ENCODE measurements at places on chromosomes 12 and 14.

GRCh38 chr12:29794862-29795261 lies 11.1 kb upstream of the TMTC1 start:
- no peak for DNase-seq

DNA sequence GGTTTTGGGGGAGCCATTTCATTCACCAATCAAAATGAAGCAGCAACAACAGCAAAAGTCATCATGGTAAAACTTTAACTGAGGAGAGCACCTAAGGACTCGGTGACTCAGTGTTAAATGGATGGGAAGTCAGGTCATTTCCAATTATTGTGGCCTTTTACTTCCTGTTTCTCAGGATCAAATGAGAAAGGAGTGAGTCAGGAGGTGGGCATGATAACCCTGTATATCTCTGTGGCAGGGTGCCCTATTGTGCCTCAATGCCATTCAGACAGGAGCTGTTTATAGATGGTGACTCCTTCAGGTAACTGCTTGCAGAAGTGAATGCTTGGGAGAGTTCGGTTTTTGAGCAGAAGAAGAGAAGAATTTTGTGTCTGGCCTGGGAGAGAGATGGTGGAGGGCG lies 135.5 kb upstream of the CPM start:
- DNase-seq, result peak; percentile 95

- no peak for DNase-seq
These were observed 4.6 kb upstream of the RPL6 start for GRCh38 chr12:112413855-112414625.

GRCh38 chr12:108357834-108358579 lies 18.9 kb upstream of the CMKLR1 start:
- no peak for DNase-seq

GRCh38 chr12:16669756-16670155 lies 63.8 kb upstream of the LMO3 start:
- no peak for DNase-seq

DNA sequence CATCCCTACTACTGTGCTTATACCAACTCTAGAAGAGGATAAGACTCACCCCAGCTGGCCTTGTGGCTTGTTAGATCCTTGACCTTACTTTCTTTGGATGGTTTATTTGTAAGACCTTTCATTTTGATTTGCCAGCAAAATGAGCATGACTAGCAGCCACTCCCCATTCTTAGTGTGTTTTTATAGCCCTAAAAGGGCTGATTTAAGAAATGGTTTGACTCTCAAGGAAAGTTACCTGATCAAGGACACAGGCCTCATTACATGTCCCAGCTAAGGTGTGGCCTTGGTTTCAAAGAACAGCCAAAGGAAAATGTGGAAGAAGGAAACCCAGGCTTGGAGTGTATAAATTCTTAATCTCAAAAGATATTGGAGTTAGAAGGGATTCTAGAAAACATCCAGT lies 41.4 kb downstream of the SLC17A8 start:
- no peak for DNase-seq

- DNase-seq, result no peak
These were observed 26.8 kb downstream of the FLVCR2 start for GRCh38 chr14:75604979-75605851.

DNA sequence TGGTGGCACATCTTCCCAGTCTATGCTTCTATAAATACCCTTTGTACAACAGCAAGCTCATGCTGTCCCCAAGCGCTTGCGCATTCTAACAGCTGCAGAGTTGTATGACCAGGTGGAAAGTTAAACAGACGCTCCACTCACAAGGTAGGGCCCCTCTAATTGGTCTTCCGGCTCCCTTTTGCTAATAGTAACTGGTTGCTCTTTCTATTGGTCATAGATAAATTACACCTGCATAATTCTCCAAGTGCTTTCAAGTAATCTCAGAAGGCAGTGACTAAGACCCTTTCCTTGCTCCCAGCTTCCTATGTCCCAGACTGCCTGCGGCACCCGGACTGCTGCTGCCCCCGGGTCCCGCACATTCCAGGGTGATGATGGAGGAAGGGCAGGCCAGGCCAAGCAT lies 6.1 kb upstream of the TSPAN9 start:
- DNase-seq, result no peak

DNA sequence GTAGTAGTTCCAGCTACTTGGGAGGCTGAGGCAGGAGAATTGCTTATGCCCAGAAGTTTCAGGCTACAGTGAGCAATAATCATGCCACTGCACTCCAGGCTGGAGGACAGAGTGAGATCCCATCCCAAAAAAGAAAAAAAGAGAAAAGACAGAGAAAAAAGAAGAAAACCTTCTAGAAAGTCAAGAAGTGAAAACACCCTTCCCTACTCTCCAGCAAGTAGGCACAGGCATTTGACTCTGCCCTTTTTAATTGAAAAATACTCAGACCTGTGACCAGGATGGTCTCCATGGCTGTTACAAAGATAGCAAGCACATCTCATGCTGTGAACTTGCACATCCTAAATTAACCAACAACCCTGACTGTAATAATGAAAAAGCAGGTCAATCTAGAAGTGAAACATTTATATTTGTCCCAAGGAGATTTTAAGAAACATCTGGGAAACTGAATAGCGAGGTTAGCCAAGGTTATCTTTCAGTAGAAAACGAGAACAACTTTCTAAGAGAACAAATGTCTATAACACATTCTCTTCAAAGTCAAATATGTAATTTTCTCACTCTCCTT lies 2.0 kb downstream of the TMTC1 start:
- DNase-seq, result no peak

DNA sequence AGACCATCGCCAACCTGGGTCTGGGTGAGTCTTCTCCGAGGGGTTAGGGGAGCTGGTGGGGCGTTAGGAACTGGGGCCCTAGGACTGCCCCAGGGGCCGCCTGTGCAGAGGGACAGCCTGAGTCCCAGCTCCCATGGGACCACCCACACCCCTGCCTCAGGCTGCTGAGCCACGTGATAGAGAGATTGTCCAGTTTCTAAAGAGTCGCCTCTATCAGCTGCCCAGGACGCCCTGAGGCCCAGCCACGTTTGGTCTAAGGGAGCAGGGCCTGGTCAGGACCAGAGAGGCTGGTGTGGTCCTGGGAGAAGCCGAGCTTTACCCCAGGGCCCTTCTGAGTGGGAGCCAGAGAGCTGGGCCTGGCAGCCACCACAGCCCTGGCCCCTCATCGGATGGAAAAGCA lies 107.1 kb downstream of the LGMN start:
- DNase-seq, result no peak

DNA sequence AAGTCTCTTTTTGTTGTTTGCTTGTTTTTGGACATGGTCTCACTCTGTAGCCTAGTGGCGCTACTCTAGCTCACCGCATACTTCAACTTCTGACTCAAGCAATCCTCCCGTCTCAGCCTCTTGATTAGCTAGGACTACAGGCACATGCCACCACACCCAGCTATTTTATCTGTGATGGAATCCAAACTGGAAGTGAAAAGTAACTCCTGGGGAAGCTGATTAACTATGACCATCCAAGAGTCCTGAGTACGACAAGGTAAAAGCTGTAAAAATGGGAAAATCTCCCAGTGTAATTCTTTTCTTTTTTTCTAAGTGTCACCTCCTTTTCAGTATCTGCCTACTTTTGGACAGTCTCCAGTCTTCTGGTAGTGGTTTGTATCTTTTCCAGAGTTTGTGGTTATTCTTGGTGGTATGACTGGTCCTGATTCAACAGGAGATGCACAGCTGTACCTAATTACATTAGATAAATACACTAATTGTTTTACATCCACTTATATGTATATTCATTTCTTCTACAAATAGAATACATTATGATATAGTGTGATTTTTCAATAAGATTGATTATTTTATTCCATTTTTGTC lies 97.8 kb downstream of the SLC6A15 start:
- DNase-seq, result no peak

- DNase-seq, result peak; percentile 6
These were observed 625 bp downstream of the ANGEL1 start for GRCh38 chr14:76812093-76812421.

- no peak for DNase-seq
These were observed 248.3 kb upstream of the LRIG3 start for GRCh38 chr12:59168647-59169046.

GRCh38 chr12:572532-572899 lies 90.7 kb downstream of the NINJ2 start:
- peak; percentile 16 for DNase-seq

DNA sequence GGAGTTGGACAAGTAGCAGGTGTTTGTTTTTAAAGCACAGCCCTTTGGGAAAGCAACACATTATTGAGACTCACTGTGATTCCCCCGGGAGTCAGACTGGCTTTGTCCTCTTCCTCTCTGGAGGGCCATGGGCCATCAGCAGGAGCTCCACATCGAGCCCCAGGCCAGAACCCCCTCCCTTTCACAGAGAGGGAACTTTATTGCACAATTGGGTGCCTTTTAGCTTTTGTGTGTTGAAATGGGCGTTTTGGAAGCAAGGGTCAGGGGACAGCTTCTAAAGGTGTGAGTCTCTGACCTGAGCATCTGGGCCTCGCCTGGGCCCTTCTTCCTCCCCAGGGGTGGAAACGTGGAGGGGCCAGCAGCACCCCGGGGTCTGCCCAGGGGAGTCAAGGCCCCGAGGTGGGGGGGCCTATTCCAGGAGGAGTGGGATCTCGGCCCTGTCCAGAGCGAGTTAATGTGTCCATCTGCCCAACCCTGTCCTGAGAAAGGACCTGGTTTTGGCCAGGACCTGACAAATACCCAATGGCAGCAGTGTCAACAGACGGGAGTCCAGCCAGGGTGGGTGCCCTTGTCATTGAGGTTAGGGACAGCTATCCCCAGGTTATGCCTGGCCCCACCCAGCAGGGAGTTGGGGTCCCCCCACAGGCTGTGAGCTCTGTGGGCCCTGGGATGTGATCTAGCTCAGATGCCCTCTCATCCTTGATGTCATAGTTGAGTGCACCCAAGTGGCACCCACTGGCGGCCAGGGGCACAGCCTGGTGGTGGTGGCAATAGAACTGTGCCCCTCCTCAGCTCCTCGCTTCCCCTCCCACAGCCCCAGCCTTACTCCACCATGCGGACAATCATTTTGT lies 37.1 kb downstream of the SLC8B1 start:
- no peak for DNase-seq

DNA sequence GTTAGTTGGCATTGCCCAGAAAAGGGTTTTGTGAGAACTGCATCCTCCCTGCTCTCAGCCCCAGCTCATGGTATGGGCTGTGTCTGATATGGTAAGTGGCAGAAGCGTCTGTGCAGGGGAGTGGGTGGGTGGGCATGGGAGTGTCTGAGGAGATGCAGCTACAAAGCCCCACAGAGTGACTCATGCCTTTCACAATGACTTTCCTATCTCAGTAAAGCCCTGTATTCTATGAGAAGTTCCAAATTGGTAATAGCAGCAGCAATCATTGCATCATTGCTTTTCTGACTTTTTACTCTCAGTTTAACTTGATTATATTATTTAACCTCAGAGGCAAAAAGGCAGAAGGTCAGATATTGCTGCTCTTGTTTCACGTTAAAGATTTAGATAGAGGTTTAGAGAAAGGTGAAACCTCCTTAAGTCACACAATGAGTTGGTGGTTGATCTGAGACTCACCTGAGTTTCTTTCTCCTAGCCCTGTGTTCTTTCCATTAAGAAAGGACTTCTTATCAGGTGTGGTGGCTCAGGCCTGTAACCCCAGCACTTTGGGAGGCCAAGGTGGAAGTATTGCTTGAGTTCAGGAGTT lies 171.7 kb downstream of the SLC5A8 start:
- DNase-seq, result no peak

DNA sequence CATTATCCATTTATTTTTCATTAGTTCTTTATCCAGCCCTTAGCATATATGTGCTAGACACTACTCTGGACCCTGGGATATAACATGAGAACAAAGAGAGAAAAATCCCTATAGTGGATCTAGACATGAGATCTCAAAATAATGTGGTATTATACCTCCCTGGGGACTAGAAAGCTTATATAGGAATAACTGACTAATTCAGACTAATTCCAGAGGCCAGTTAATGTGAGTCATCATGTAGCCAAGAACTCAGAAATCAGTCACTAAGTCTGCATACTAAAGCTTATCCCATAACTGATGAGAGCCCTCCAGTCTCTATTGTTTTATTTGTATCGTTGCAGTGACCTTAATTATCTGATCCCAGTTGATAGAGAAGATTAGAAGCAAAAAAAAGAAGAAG lies 267.1 kb upstream of the RGS6 start:
- no peak for DNase-seq

DNA sequence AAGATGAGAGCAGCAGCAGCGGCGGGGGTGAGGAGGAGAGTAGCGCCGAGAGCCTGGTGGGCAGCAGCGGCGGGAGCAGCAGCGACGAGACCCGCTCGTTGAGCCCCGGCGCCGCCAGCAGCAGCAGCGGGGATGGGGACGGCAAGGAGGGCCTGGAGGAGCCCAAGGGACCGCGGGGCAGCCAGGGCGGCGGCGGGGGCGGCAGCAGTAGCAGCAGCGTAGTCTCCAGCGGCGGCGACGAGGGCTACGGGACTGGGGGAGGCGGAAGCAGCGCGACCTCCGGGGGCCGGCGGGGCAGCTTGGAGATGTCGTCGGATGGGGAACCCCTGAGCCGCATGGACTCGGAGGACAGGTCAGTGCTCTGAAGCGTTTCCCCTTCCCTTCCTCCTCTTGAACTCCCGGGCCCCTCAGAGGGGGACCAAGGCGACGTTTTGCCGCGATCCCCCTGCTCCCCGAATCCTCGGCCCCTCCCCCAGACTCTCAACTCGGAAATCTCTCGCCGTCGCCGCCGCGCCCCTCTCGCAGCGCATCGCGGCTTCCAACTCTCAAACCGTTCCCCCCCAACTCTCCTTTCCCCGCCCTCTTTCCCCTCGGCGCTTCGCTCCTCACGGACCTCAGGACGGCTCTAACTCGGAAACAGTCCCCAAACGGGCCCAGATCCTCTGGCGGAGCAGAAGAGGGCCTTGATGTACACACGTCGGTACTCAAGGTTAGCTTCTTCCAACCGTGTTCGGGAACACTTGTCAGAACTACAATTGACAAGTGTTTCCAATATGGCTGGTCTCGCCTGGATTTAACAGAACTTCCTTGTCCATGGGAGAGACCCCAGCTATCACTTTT lies 947 bp downstream of the AEBP2 start:
- DNase-seq, result peak; percentile 49

DNA sequence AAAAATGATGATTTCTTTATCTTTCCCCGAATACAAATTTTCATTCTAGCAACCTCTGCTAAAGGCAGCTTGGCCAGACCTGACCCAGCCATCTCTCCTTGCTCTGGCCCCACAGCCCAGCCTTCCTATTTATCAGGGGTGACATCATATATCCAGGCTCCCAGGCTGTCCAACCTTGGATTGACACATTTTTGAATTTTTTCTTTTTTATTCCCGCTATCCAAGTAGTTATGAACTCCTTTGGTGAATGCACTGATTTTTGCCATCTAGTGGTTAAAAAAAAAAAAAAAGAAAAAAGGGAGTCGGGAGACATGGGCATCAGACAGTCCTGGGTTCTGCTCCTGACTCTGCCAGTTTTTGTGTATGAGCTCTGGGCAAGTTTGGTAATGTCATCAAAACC lies 120.5 kb downstream of the PTPN11 start:
- no peak for DNase-seq

DNA sequence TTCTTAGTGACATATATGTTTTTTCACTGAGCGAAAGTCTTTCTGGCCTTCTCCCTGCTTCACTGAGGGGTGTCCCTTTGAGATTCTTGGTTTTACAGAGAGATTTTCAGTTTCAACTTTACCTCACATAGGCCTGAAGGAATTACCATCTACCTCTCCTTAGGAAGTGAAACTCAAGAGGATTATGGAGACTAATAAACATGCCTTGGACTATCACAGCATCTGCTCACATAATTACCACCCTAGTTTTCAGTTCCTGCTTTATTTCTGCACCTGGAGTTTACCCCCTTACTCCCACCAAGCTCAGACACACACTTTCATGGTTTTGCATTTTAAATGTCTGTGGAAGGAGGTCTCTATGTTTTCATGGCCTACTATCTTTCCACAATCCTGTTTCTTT lies 118.3 kb upstream of the SCAF11 start:
- DNase-seq, result no peak

- peak; percentile 60 for DNase-seq
These were observed 70.9 kb downstream of the STXBP6 start for GRCh38 chr14:24978862-24979724.
